Cortex of kidney (tissue), 1 donor: ENCODE measurements at places on chromosomes 3 and 15.

GRCh38 chr3:124883766-124884473 lies 3.2 kb downstream of the ITGB5 start:
- DNase-seq, result no peak

DNA sequence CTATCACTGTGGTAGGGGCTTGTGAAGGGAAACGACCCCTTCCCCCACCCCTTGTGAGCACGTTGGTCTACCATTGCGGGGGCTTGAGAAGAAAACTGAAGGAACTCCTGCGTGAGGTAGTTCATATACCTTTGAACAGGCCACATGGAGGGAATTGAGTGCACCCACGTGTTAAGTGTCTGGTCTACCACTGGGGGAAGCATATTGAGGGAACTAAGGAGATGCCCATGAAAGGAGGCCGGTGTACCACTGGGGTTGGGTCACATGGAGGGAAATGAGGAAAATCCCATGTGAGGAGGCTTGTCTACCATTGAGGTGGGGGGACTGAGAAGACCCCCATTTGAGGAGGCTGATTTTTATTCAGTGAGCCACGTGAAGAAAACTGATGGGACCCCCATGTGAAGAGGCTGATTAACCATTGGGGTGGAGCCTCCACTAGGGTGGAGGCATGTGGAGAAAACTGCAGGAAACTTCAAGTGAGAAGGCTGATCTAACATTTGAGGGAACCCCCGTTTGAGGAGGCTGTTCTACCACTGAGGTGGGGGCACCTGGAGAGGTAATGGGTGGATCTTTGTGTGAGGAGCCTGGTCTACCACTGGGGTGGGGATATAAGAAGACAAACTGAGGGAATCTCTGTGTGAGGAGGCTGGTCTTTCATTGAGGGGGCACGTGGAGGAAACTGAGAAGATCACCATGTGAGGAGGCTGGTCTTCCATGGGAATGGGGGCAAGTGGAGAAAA lies 163.2 kb downstream of the FBLN2 start:
- DNase-seq, result no peak

DNA sequence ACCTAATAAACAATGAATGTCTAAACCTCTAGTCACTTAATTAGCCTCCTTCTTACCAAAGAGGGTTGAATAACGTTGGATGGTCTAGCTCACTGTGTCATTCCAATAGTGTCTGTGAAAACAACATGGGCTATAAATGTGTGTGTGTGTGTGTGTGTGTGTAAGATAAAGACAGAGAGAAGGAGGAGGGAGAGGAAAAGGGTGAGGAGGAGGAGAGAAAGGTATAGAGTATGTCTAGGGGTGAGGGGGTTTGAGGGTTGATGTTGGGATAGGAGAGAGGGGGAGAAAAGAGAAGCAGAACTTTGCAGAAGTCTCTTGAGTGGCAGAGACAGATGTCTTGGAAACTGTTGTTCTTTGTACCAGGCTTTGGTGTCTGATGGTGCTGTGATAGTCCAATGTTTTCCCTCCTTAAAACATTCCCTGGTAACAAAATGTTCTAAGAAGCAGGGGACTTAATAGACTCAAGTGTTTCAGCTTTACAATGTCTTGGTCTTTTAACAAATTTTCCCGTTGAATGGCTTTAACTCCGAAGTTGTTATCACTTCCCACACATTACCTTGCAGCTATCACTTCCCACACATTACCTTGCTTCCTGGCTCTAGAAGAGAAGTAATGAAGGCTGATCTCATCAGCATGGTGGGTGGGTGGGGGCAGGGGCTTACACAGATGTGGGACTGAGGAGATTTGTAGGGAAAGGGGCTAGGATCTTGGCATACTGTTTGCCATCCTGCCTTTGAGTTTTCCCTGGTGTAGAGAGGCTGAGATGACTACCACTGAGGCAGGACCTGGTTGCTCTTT lies 57.8 kb upstream of the ETV5 start:
- no peak for DNase-seq

DNA sequence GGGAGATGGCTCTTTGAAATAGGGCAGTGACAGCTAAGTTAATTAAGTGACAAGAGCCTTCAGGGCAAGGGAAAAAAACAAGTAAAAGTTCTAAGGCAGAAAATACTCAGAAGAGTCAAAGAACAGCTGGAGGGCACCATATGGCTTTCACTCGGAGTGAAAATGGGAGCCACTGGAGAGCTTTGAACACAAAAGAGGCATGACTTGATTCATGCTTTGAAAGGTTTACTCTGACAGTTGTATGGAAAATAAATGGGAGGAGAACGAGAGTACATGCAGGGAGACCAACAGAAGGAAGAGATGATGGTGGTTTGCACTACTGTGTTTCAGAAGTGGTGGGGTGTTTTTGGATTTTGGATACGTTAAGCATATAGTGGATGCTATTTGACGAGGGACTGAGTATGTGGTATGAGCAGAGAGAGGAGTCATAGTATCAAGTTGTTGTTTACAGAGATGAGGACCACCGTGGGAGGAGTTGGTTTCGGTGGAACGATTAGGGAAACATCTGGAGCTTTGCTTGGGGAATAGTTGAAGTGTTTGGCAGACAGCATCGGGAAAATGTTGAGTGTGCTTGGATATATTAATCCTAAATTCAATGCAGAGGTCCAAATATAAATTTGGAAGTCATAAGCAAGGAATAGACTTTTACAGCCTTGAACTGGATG lies 411.5 kb downstream of the GABRG3 start:
- DNase-seq, result no peak

DNA sequence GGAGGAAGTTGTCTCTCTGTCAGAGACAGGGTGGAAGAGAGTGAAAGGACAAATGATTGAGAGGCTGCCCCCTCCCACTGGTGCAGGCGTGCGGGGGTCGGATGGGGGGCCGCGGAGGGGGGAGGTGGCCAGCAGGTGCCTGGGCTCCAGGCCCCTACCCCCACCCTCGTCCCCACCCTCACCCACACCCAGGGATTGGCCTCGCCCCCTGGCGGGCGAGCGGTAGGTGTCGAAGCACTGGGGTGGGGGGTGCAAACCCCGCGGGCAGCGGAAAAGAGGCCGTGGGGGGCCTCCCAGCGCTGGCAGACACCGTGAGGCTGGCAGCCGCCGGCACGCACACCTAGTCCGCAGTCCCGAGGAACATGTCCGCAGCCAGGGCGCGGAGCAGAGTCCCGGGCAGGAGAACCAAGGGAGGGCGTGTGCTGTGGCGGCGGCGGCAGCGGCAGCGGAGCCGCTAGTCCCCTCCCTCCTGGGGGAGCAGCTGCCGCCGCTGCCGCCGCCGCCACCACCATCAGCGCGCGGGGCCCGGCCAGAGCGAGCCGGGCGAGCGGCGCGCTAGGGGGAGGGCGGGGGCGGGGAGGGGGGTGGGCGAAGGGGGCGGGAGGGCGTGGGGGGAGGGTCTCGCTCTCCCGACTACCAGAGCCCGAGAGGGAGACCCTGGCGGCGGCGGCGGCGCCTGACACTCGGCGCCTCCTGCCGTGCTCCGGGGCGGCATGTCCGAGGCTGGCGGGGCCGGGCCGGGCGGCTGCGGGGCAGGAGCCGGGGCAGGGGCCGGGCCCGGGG lies at the start of gene KAT2B:
Gene KAT2B (plus strand): TSS at position 682 of the 783 bp plus-strand sequence. CDS start 32 bp downstream, at position 714.
- DNase-seq, result peak; percentile 32

DNA sequence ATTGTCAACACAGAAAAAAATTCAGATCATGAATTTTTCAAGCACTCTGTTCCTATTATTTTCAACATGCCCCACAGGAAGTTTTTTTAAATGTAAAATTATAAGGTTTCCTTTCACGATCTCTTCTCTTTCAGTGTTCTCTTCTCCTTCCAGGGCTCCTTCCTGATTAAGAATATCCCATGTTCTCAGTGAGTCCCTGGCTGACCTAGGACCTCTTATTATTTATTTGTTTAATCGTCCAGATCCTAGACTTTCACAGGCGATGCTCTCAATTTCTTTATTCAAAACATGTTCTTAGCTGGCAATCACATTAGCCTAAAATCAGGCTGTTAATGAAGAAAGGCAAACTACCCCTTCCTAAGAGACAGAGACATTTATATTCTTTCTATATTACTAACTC lies 124.3 kb downstream of the ABI3BP start:
- DNase-seq, result no peak

DNA sequence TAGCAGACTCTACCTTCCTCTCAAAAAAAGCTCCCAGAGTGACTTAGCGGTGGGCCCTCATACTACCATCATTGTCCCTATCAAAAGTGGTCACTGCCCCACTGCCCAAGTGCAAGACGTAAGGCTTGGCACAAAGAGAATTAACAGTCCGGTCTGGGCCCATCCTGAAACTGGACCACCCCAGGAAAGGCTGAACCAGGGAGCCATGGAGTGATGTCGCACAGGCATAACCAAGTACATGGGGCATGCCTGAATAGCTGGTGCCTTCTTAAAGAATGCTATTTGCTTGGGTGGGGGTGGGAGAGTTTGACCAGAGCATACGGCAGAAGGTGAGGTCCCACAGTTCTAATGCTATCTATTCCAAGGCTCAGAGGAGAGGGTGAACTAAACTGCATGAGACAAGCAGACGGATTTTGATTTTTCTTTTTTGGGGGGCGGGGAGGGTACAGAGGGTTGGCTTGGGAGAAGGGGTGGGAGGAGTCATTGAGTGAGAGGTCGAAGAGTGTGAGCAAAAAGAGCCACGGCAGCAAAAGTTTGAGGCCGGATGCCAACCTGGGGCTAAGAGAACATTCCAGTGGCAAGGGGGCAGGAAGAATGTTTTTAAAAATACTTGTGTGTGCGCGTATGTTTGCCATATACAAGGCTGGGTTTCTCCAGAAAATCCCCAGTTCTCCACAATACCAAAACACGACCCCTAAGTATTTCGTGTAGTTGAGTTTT lies 50.2 kb downstream of the FAM174B start:
- no peak for DNase-seq

- no peak for DNase-seq
Measured at GRCh38 chr3:59704292-59704691, 654.5 kb upstream of the CFAP20DC start.

GRCh38 chr3:153762411-153763235 lies 358.6 kb upstream of the ARHGEF26 start:
- DNase-seq, result no peak

- no peak for DNase-seq
Measured at GRCh38 chr3:183984127-183984740, 33.5 kb downstream of the ABCC5 start.
